ENCODE measurements at places on chromosomes 3 and 15.

DNA sequence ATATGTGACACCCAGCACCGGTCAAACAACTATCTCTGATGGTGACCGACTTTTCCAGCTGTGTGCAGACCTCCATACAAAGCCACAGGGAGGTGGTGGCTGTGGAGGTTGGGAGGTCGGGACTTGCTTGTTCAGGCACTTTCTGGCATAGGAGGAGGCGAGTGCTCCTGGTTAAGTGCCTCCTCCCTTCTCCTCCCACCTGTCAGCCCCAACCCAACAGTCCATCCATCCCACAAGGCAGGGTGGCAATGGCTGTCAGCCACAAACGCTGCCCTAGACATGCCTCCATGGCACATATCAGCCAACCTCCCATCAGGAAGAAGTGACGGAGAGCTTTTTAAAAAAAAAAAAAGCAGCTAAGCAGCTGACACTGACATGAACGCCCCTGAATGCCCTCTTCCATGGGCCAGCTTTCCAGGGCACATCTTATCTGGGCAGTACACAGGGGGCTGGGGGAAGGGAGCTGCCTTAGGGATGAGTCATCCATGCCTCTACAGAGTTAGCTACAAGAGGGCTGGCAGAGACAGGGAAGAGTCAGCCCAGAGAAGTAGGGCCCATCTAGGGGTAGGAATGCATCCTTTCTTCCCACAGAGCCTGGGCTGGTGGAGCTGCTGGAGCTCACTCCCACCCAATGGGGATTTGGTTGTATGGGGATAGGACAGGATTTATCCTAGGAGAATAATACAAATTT, 41.2 kb downstream of the CCDC12 start:
- DNase-seq = no peak

DNA sequence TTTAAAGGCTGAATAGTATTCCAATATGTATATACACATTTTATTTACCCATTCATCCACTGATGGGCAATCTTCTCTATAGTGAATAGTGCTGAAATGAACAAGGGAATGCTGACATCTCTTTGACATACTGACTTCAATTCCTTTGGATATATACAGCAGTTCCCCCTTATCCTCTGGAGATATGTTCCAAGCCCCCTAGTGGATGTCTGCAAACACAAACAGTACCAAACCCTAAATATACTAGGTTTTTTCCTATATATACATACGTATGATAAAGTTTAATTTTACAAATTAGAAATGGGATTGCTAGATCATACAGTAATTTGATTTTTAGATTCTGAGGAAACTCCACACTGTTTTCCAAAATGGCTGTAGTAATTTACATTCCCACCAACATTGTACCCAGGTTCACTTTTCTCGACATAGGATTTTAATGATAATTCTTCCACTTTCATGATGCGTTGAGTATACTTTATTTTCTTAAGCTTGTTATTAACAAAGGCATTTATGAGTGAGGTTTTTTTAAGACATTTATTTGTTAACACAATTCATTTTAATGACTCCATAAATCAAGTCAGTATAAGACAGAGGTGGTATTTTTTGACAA, 38.2 kb downstream of the VPS13C start:
- no peak for DNase-seq

GRCh38 chr3:156760333-156760732, 65.8 kb upstream of the LEKR1 start:
- no peak for DNase-seq

DNA sequence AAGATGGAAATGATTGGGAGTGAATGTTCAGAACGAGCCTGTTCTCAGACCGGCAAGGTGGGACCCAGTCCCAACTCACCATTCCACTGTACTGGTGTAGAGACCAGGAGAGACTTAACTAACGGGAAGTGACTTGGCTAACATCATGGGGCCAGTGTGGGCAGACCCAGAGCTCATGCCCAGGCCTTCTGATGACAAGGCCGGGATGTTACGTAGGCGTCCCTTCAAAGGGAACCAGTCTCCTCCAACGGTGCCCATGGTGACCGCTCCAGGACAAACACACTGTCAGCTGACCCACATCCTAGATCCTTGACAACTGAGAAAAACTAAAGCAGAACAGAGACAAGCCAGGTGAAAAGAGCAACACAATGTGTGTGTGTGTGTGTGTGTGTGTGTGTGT, 128.4 kb upstream of the HACD2 start:
- DNase-seq = no peak

DNA sequence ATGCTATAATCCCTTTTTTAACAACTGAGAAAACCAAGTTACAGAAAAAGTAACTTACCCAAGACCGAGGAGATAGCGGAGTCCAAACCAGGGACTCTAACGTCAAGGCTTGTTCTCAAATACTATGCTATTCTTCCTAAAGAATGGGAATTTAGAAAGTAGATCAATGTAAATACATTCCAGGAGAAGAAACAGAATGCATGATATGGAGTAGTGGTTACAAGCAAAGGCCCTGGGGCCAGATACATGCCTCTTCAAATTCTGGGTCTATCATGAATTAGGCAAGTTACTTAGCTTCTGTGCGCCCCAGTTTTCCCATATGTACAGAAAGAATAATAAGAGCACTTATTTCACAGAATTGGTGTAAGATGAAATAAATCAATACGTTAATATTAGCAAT, 102.0 kb upstream of the CHMP2B start:
- no peak for DNase-seq

GRCh38 chr3:196969660-196970546, 1.3 kb upstream of the PIGZ start:
- peak; percentile 38 for DNase-seq

DNA sequence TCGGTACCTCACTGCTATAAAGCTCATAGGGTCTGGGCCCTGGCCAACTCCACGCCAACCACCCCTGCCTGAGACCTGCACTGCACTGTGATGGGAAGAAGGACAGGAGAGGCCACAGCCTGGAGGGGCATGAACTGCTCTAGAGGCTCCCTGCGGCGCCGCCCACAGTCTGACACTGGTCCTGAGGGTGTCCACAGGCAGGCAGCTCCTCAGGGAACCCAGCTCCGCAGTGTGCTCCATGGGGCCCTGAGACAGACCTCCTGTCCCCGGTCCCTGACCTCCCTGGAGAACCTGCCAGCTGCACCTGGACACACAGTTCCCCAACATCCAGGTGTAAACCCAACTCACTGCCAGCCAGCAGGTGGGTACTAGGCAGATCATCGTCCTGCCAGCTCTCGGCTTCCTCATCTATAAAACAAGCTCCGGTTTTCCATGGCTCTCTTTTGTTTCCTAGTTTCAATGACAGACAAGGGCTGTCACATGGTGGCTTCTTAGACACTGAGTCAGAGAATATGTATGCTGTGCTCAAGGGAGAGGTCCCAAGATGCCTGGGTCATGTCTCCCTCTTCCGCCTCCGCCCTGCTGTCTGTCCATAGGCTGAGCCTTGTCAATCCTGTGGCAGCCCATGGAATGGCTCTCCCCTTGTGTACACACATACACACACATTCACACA, 5.1 kb upstream of the HAPLN3 start:
- DNase-seq = no peak

- DNase-seq = no peak
These were observed 73.6 kb downstream of the OXSM start for GRCh38 chr3:25863416-25863959.

- DNase-seq = no peak
These were observed 18.4 kb downstream of the SMAD6 start for GRCh38 chr15:66720206-66721010.

GRCh38 chr3:24683633-24684384, 189.2 kb upstream of the THRB start:
- DNase-seq = no peak

DNA sequence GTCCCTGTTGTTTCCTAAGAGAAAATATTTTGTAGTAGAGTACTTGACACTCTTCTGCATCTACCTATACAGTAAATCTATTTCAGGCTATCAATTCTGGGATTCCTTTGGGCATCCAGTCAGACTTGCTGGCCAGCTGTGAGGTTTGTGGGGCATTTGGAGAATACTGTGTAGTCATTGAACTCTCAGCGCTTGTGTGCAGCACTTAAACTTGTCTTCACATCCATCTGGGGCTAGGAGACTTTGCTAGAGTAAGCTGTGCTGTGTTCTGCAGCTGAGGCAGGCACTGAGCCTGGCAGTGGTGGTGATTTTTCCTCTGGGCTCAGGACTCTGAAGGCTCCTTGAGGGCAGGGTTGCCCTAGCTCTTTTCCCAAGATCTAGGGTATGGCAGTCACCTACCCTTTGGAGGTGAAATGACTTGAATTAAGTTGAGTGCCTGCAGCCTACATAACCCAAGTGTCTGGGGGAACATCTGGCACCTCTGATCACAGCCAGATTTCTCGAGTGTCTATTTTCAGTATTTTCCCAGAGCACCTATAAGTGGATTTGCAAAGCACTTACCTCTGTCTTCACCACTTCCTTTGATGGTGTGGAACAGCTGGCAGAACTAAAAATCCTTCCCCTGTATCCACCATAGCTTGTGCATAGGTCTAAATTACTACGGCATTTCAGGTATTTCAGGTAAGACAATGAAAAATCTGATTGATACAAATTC, 19.3 kb downstream of the CLSTN2 start:
- no peak for DNase-seq

GRCh38 chr3:106745344-106746168, 631.7 kb upstream of the CCDC54 start:
- no peak for DNase-seq

- no peak for DNase-seq
These were observed 143.1 kb downstream of the WDR76 start for GRCh38 chr15:43969802-43970375.

DNA sequence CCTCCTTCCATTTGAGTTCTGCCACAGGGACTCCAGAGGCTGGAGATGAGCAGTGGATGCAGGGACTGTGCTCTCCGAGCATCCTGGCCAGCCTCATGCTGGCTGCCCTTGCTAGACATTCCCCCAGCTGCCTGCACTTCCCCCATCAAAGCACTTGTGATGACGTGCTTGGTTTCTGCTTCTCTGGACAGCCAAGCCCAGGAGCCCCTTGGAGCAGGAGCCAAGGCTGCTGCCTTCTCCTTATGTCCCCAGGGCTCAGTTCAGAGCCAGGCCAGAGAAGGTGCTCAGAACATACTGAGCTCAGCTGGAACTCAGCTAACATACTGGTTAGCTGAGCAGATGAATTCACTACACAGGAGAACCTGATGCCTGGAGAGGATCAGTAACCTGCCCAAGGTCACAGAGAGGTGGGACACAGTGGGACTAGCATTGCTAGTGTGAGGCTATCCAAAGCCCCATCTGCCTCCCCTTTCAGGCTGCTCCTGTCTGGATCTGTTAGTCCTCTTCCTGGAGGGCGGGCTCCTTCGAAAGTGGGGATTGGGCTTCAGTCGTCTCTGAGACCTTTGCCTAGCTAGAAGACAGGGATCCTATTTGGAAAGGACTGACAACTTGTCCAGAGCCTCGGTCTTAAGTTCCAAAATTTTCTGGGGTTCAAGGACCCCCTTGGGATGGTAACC, 4.3 kb downstream of the PCBP4 start:
- no peak for DNase-seq

DNA sequence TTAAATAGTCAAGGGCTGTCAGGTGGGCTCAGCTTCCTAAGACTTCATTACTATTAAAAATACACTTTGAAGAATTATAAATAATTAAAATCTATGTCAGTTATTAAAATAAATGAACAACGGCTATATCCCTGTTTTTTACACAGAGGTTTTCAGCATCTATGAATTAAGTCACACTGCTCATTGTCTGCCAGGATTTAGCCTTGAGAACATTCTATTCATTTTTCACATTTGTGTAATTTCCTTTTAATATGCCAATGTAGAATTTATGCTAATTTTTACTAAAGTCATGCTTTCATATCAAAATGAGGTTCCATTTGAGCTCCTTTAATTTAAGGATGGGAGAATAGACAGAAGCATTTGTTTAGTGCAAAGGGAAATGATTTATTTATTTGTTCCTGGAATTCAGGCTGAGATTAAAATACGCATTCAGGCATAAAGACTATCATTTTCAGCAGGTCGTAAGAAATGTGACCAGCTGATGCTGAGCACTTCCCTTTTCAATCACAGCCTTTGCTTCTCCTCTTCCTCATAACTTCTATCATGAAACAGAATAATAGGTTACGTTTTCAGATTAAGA, 345.1 kb downstream of the MFSD1 start:
- DNase-seq = no peak

DNA sequence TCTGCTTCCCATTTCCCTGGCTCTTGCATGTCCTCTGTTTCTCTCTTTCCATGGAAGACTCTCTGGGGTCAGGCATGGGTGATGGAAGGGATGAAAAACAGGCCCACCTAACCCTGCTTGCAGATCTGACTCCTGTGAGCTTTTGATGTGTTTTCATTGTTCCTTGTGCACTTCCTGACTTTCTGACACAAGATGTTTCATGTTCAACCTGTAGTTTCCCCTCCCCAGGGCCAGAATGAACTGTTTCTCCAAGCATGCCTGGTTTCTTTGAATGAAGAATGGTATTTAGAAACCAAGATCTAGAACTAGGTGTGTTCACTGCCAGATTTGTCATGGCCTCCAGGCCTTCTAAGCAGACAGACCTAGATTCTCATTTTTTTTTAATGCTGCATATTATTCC, 36.1 kb upstream of the CRTC3 start:
- no peak for DNase-seq

DNA sequence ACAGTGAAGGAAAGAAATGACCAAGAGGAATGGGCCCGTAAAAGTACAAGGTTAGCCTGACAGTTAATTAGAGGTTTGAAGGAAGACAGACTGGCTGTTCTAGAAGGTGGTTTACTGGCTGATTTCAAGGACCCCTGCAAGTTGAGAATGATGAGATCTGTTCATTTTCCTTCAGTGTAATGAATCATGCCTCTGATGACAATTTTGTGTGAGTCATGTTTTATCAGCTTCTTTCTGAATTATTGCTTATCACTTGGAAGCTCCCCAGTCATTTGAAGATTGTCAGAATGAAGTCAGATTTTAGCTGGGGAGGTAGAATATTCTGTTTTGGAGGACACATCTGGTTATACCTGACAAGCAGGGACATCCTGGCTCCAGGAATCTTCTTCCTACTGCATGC, 50.6 kb downstream of the DRD3 start:
- no peak for DNase-seq

GRCh38 chr3:5565026-5565425, 377.5 kb downstream of the EDEM1 start:
- no peak for DNase-seq

DNA sequence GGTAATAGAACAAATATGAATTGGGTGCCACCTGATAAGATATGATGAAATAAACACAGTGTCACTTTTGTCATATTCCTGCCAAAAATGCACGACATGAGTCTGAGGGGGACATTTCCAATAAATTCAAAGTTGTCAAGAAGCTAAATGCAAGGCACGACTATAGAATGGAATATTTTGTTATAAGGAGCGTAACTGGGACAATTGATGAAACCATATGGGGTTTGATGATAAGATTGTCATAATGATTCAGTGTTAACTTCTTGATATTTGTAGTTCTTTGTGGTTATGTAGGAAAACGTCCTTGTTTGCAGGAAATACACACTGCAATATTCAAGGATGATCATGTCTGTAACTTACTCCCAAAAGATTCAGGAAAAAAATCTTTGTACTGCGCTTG, 163.3 kb downstream of the MEX3B start:
- no peak for DNase-seq

GRCh38 chr3:16788440-16789056, 96.2 kb upstream of the PLCL2 start:
- DNase-seq = no peak

All from stimulated activated CD8-positive, alpha-beta memory T cell treated with anti-CD3 and anti-CD28 coated beads, Interleukin-2, amount 100 ng/mL, for 1 hour (primary cell).